Right renal cortex interstitium (tissue), 3 donors: ENCODE measurements at places on chromosomes 12 and 14.
A peak's percentile ranks its signal among the peaks of the same experiment; 100 is the strongest.

DNA sequence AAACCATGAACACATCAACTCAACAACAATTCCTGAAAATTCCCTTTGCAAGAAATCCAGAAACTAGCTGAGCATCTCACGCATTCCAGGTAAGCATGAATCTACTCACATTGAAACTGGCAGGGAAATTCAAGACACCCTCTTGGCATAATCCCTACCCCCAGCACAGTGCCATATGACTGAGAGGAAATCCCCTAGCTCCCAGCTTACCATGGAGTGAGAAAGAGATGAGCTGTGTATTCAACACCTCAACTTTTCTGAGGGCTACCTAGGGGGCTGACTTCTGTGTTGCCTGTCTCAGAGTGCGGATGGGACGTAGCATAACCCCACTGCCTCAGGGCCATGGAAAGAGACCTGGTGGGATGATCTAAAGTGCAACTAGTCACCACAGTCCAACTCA lies 37.7 kb upstream of the GPR132 start:
- DNase-seq: no peak

DNA sequence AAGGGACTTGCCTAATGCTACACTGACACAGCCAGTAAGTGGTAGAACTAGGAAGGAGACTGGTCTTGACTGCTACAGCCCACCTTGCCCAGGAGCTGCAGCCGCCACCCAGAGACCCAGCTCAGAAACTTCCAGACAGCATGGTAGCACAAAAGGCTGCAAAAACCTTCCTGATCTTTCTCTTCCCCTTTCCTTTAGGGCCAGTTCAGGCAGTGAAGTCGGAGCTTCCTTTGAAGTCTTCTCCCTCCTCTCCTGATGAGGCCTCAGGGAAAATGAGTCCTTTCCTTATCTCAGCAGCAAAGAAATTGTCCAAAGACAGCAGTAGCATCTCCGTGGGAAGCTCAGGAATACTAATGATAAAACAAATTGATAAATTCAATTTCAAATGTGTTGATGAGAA lies 21.0 kb upstream of the CHST11 start:
- no peak for DNase-seq

DNA sequence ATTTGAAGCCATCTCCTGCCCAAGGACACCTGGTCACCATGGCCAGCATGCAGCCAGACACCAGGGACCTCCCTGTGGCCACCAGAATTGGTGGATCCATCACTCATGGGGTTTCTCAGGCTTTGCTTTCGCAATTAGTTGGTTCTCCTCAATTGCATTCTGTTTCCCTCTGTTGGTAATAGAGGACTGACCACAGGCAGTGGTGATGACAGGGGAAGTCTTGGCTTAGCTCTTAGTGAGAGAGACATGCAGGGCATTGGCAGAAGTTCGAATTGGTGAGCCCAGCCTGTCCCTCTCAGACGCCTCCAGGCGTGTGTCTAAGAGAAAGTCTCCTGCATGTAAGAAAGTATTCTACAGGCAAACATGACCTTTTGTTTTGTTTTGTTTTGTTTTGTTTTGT lies 21.3 kb downstream of the HCAR2 start:
- no peak for DNase-seq

GRCh38 chr14:68412505-68413465 lies 380.1 kb downstream of the ZFP36L1 start:
- no peak for DNase-seq

DNA sequence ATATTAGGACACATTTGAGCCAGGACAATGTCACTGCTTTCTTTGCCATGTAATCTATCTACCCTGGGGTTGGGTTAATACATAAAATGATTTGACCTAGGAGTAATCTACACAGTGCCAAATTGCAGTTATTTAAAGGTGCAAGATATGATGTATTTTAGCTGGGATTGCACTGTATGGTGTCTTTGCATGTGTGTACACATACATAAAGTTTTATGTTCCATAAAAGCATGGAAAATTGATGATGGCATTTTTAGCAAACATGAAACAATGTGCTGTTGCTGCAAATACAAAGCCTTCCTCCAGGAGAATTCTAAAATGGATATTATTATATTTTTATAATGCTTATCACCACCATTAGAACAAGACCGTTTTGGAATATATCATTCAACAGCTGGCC lies 24.0 kb upstream of the PLBD1 start:
- no peak for DNase-seq

DNA sequence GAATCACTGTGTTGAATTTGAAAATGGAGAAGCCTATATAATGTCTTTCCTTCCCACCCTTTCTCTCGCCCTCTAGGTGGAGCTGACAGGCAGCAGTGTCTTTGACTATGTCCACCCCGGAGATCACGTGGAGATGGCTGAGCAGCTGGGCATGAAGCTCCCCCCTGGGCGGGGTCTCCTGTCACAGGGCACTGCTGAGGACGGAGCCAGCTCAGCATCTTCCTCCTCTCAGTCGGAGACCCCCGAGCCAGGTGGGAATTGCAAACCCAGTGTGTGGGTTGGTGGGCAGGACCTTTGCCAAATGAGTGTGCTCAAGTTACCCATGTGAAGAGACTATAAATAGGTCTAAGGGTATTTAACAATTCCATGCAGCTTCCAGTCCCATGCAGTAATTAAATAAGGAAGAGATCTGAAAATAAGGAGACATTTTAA lies 274.7 kb downstream of the EGLN3 start:
- no peak for DNase-seq

DNA sequence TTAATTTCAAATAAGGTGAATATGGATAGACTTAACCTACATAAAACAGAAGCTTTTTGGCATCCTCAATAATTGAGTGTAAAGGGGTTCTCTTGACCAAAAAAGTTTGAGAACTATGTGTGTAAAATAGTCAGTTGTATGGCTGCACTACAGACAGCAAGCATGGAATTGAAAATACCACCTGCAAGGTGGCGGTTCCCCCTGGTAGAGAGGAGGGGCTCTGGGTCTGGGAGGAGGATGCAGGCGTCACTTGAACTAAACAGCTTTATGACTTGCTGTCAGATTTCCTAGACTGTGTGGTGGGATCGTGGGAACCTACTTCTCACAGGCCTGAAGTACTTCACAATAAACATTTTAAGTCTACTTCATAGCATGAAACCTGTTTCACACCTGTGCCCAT lies 6.3 kb downstream of the EVL start:
- DNase-seq: no peak

DNA sequence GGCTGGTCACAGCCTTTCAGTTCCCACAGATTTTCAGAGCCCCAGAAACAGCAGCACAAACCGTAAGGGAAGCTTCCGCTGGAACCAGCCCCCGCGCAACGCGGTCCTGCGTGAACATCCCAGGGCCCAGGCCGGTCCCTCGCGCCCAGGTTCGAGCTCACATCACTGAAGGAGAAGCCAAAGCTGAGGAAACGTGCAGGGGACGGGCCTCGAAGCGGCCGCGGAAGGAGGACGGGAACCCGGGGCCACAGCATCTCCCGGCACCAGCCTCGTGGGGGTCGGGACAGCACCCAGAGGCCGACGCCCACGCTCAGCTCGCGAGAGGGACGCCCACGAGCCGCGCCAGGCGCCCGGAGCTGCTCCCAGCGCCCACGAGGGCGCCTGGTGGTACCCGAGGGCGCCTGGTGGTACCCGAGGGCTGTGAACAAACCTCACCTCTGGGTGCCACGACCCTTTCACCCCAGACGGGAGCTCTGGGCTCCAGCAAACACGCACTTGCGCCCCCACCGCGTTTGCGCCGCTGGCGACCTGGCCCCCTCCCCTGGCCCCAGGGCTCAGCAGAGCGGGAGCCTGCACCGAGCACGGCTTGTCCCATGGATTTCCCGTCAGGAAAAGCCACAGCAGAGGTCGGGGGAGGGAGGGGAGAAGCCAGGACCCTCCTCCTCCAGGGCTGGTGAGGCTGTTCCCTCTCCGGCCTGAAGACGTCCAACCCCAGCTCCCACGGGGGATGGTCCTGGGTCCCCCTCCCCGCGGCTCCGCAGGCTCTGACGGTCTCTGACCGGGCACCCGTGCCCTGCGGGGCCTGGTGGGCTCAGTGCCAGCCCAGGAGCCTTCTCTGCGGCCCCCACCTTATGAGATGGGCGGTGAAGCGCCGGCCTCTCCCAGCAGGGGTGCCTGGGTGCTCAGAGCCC lies 6.9 kb downstream of the LRCOL1 start:
- DNase-seq: no peak

- no peak for DNase-seq
Measured at GRCh38 chr12:94566345-94566744, 84.0 kb downstream of the TMCC3 start.

GRCh38 chr12:116598311-116599284 lies 39.4 kb downstream of the MAP1LC3B2 start:
- DNase-seq: no peak

DNA sequence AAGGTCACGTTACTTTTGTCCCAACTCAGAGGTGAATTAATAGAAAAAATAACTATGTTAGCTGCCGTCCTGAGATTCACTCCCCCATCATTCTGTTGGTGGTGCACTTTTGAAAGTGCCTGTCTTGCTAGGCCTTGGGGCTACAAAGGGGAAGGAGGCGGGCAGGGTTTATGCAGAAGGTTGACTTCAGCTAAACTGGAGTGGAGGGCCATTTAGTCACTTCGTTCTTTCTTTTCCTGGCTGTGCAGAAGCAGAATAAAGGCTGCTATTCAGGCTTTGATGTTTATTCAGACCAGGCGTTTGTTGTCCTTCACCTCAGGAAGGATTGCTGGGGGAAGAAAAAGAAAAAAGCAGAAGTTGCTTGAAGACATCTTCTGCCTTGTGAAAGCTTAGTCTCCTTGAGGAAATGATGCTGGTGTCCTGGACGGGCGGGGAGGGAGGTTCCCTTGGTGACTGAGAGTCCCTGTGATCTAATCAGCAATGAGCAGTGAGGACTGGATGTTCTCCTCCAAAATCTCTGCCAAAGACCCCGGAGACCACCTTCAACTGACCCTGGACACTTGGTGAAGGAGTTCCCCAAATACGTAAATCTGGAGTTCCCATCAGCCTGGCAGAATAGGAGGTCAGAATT lies 4.0 kb downstream of the GLT1D1 start:
- no peak for DNase-seq

- no peak for DNase-seq
Measured at GRCh38 chr12:25041006-25041741, 92.3 kb upstream of the BCAT1 start.

GRCh38 chr12:47740606-47741339 lies 15.5 kb upstream of the ENDOU start:
- DNase-seq: no peak

- DNase-seq: peak; percentile 81
Measured at GRCh38 chr14:68762953-68763764, 29.7 kb downstream of the ZFP36L1 start.

GRCh38 chr14:76936483-76936882 lies 92.0 kb downstream of the IRF2BPL start:
- no peak for DNase-seq

GRCh38 chr14:95679148-95679815 lies 6.9 kb upstream of the TCL1B start:
- no peak for DNase-seq

GRCh38 chr12:58202933-58203718 lies 261.8 kb downstream of the ATP23 start:
- DNase-seq: no peak

DNA sequence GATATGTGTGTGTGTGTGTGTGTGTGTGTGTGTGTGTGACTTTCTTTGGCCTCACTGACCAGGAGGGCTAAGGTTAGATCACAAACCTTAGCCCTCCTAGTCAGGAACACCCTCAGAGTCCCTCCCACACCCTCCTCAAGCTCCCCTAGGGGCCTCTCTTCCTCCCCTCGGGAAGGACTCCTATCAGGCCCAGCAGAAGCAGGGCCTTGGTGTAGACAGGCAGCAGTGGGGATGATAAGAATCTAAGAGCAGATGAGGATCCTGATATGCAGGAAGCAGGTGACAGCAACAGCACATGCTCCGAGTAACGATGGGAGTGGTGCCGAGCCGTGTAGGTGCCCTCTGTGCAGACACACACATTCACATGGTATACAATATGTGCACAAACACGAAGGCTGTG lies 20.7 kb downstream of the PLEK2 start:
- no peak for DNase-seq

- peak; percentile 73 for DNase-seq
Measured at GRCh38 chr14:95226801-95227200, 69.5 kb upstream of the DICER1 start.
